ENCODE measurements at places on chromosomes 2 and 18. TPM values are rescaled to one million over a fixed set of nuclear protein-coding genes. Genes with fewer than 3 reads are reported as not detected.
A peak's percentile ranks its signal among the peaks of the same experiment; 100 is the strongest.

DNA sequence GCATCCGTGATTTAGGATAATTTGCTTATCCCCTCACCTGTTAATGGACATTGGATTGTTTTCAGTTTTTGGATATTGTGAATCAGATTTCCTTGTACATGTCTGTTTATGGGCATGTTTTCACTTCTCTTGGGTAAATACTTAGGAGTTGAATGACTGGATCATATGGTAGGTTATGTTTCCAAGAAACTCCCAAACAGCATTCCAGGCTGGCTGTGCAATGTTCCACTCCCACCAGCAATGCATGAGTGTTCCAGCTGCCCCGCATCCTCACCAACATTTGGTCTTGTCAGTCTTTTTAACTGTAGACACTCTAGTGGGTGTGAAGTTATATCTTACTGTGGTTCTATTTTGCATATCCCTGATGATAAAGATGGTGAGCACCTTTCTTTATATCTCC, 8.9 kb upstream of the LRRFIP1 start:
- DNase-seq: no peak

- DNase-seq: no peak
These were observed 2.9 kb downstream of the GTF2A1L start for GRCh38 chr2:48620604-48621003.

GRCh38 chr18:59380706-59381105, 21.6 kb upstream of the LMAN1 start:
- no peak for DNase-seq

DNA sequence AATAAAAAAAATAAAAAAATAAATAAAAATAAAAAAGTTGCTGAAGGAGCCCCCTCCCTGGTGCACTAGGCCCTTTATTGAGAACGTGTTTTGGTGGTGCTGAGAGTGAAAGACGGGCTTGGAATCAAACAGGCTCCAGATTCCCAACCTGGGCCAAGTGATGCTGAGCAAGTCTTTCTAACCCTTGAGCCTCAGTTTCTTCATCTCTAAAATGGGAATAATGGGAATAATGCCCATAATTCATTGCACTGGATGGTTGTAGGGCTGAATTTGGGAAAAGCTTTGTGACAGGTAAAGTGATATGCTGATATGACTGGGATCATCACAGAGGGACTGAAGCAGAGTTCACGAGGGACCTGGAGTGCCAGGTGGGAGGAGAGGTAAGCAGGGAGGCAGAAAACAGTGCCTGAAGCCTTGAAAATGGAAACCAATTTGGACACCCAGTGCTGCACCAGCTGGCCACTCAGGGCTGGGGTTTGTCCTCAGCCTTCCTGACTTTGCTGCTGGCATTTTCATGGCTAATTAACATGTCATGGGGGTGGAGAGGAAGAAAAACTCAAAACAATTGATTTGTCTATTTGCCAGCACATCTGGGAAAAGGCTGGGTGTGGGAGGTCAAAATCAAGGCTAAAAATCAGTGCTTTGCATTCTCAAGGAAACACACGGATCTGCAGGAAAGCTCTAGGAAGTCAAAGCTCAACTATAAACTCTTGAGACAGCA, 241.3 kb downstream of the LOXHD1 start:
- no peak for DNase-seq

- DNase-seq: no peak
These were observed 71.8 kb downstream of the TNS1 start for GRCh38 chr2:217930761-217931563.

GRCh38 chr2:128169497-128169896, 78.5 kb downstream of the UGGT1 start:
- DNase-seq: no peak

GRCh38 chr2:152330235-152330866, 4.6 kb upstream of the FMNL2 start:
- DNase-seq: no peak

GRCh38 chr2:199309411-199309810, 148.3 kb downstream of the SATB2 start:
- DNase-seq: no peak

- DNase-seq: no peak
These were observed 20.1 kb upstream of the ALPI start for GRCh38 chr2:232435805-232436204.

Gene LOXHD1
- total RNA-seq: 0.11 TPM

Gene TPO
- total RNA-seq: not detected

DNA sequence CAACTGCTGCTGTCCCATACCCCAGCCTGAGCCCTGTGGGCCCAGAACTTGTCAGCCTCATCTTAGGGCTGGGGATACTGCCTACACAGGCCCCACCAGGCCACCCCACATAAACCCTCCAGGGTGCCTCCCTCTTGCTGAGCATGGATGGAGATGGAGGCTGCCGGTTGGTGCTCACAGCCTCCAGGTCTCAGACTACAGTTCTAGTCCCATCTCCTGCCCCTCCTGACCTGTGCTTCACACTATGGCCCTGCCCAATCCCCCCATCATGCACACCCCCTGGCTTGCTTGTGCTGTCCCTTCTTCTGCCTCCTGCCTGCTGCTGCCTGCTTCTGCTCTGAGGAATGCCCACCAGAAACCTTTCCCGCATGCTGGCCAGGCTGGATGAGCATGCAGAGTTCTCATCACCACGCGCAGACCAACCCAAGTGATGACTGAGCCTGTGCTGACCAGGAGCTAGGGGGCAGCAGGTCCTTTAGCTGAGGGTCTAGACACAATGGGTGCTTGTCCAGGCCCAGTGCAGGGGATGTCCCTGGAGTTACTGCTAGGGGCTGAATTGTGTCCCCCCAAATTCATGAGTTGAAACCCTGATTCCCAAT, 138.4 kb upstream of the HS6ST1 start:
- DNase-seq: peak; percentile 47

DNA sequence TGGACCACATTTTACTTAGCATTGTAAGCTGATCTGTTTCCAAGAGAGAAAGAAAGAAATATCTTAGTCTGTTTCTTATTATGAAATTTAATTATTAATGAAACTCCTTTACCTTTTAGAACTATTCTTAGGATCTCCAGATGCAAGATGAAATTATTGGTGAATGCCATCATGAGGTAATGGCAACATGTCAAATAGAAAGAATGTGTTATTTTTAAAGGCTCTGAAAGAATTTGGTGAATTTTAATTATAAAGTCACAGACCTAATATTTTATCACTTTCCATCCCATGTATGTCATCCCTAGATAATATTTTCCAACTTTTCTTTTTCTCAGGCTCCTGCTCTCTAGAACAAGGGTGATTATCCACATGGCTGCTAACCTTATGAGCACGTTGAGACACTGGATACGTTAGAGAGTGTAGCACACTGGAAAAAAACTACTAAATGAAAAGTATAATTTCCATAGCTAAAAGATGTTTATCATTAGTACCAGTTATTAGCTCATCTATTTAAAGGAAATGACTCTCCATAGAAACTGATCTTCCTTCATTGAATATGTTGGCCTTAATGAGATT, 95.2 kb upstream of the SCG2 start:
- no peak for DNase-seq

DNA sequence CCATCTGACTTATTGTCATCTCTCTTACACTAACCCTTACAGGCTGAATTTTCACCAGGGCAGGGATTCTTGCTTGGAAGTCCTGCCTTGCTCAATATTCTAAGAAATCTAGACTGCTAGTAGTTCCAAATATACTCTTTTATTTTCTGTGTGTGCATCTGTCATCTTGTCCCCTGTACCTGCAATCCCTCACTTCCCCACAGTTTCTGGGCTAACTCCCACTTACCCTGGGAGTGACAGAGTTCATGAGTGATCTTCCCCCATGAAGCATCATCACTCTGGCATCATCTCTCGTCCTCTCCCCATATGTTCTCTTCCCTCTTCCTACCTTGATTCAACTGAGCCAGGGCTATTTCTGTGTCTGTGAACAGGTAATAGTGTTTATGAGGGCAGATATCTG, 35.7 kb downstream of the HNMT start:
- no peak for DNase-seq

- DNase-seq: no peak
These were observed 96.1 kb downstream of the RBMS1 start for GRCh38 chr2:160397530-160397865.

DNA sequence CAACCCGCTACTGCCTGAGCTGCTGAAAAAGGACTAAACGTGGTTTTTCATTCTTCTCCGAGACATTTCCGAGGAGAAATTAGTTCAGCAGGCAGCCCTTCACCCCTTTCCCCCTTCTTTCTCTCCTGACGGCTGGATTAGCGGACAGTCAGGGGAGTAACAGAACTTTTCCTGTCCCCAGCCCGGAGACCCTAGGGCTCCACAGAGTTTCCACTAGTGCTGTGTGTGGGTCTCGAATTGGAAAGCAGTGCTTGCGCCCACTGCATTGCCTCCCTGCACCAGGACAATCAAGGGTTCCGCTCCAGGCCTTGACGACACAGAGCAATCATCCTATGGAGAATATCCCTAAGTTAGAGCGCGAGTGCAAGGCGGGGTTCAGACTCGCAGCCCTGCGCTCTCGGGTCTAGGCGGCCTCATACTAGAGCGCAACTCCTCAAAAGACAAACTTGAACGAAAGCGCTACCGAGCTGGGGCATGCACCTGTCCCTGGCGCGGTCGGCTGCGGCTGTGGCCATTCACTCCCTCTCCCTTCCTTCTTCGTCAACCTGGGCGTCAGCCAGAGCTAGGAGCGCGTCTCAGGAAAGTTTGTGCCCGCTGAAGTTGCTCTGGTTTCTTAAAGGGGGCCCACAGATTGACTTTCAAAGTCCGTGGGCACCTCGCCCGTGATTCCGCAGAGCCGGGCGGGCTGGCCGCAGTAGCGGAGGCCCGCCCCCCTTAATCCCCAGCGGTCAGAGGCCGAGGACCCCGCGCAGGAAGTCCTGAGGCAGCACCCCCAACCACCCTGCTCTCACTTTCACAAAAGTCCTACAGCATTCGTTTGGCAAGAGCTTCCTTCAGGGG, 801 bp downstream of the OSR1 start:
- DNase-seq: no peak

Gene BIN1
- total RNA-seq: 30.0 TPM

Gene IL36G
- total RNA-seq: not detected

- DNase-seq: no peak
These were observed 149.5 kb upstream of the PXDN start for GRCh38 chr2:1893856-1894255.

- DNase-seq: no peak
These were observed 161.1 kb downstream of the KCNH7 start for GRCh38 chr2:162677476-162677875.

DNA sequence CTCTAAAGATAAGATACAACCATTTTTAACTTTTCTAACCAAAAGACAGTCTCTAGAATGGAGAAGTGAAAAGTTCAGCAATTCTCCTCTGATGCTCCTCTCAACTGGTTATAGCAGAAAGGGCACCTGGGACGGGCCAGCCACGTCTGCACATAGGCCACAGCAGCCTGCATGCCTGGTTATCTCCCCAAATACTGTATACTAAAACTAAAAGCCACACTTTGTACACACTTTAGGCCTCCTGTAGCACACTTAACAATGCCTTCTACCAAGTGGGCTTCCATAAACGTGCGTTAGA, 179.1 kb downstream of the ANKRD44 start:
- no peak for DNase-seq

GRCh38 chr18:58970943-58971790, 106.5 kb downstream of the ZNF532 start:
- DNase-seq: no peak

Gene MOCOS
- total RNA-seq: 6.0 TPM

Gene SLC38A11
- total RNA-seq: not detected

- DNase-seq: peak; percentile 52
These were observed 141.6 kb upstream of the TTC39C start for GRCh38 chr18:23872701-23873550.

- DNase-seq: no peak
These were observed 132.2 kb upstream of the SMAD7 start for GRCh38 chr18:49082714-49083688.

DNA sequence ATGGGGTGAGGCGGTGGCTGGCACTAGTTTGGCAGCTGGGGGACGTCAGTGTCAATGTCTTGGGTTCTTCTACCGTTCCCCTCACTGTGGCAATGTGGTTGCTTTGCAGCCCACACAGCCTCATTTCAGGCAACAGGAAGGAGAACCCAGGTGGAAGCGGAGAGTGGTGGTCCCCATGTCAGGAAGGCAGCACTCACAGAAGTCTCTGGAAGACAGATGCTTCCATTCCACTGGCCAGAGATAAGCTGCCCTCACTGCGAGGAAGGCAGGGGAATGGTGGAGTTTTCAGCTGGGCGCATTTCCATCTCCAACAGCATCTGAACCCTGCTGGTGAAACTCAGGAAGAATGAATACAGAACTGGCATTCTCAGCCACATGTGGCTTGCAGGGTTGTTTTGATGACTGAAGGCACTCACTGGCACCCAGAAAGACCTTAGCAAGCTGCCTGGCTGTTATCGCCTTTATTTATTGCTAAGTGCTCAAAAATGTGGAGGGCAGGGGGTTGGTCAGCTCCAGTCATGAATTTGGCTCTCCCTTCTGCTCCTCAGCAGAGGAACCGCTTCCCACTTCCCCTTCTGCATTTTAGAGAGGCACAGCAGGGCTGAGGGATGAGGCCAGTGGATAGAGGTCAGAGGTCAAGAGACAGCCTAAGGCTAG, 19.4 kb downstream of the KCNIP3 start:
- DNase-seq: no peak

DNA sequence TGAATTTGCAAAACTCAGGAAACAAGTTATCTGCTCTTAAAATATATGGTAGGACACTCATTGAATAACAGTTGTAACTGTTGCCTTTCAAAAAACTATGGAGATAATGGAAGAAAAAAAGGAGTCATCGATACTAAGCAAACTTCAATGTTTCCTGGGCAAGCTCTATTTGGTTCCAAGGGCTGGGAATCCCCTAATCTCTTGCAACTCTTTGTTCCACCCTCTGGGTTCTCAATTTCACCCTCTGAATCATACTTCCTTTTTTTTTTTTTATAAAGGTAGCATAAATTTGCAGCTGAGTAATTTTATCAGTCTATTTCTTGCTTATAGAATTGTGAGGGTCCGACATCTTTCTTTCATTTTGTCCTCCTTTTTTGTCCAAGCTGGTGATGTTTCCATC, 36.7 kb downstream of the SLC9A4 start:
- DNase-seq: no peak

GRCh38 chr18:35431374-35431741, 54.2 kb upstream of the ZNF396 start:
- DNase-seq: no peak

DNA sequence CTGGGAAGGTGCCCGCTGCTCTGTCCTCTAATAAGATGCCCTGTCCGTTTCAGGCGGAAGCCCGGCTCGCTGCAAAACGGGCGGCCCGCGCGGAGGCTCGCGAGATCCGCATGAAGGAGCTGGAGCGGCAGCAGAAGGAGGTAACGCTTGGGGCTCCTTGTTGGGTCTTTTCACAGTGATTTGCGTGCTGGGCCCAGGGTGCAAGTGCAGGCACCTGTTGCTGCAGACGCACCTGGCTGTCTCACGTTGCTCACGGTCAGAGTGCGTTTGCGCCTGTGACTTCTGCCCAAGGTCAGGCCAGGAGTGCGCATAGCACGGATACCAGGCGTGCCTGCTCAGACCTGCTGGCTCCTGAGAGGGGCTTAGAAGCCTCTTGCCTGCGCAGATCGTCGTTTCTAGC, 81.1 kb downstream of the LRRFIP1 start:
- DNase-seq: no peak

Measured in H9 (cell line).